Non-pigmented ciliary epithelial cell (primary cell): ENCODE measurements at places on chromosomes 3 and 15.

DNA sequence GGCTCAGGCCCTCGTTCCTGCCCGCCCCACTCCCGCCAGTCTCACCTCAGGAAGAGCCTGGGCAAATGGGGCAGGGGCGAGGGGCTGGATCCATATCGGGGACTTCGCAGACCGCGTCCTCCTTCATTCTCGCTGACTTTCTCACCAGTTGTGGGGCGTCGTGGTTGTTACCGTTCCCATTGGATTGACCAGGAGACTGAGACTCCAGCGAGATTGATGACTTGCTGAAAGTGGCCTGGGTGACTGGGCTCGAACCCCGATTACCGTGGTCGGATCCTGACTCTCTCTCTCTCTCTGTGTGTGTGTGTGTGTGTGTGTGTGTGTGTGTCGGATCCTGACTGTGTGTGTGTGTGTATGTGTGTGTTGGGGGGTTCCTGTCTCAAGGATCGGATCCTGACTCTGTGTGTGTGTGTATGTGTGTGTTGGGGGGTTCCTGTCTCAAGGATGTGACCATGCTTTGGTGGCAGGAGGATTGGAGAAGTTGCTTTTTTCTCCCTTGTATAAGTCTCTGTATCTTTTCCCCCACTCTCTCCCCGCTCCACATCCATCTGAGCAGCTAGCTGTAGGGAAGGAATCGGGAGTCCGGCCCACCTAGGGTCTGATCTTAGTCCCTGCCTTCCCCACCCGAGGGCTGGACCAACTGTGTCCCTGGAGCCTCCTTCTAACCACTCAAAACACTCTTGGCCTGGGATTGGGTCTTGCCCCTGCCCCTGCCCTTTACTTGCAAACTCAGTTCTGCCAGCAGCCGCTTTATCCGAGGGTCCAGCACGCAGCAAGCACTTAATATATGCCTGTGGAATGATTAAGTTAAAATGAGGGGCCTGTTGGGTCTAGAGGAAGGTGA is 603 bp downstream of the PLEKHO2 start:
- DNase-seq: no peak

- peak; percentile 49 for DNase-seq
Measured at GRCh38 chr15:45919806-45920205, 285.0 kb downstream of the SQOR start.

- no peak for DNase-seq
Measured at GRCh38 chr15:44729408-44730127, 6.8 kb upstream of the TRIM69 start.

GRCh38 chr15:74233851-74234597 is 2.1 kb upstream of the CCDC33 start:
- no peak for DNase-seq

DNA sequence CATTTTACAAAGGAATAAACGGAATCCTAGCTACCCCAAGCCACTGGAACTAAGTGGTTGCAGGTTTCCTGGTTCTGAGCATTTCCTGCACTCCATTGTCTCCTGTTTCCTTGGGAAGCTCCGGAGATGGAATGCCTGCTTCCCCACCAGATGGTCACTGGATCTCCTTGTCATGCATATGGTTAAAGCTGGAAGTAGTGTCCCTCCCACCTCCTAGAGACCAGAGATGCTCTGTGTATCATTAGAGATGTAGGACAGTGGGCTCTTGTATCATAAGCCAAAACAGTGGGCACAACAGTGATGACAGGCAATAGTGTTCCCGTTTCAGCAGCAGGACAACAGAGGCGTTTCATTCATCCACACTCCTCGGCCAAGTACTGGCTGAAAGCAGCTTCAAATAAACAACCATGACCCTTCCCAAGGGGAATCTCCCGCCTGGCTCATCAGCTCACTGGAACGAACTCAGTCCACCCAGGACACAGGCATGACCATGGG is 136.2 kb upstream of the EIF1B start:
- no peak for DNase-seq

GRCh38 chr15:88256279-88257230 is at the start of gene NTRK3:
Gene NTRK3, minus strand, starts transcription at chr15:88256739. Its CDS starts 586 bp downstream, at chr15:88256153.
- DNase-seq: no peak

DNA sequence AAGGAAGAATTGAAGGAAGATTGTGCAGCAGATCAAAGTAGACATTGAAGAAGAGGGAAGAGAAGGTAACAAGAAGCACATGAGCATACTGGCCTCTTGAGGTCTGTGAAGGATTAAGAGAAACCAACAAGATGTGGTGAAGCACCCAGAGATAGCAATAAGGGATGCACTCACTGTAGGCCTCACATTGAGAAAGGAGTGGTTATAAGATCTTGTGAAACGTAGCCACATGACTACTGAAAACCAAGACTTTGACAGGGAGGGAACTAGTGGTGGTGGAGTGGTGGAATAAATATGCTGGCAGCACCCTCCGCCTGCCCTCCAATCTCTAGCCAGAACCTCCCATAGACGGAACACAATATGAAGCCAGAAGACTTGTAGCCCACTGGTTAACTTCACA is 651.2 kb downstream of the DIPK2A start:
- DNase-seq: no peak

DNA sequence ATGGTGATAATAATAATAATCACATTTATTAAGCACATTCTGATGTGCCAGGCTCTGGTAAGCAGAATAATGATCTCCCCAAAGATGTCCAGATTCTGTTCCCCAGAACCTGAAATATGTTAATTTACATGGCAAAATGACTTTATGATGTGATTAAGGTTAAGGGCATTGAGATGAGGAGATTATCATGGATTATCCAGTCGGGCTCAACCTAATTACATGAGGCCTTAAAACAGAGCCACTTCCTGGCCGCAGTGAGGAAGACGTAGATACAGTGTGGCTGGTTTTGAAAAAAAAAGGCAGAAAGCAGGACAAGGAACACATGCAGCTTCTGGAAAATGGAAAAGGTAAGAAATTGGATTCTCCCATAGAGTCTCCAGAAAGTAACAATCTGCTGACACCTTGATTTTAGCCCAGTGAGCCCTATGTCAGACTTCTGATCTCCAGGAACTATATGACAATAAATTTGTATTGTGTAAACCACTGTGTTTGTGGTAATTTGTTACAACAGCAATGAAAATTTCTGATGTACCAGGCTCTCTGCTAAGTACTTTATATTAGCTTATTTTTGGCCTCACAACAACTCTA is 126.7 kb downstream of the ALCAM start:
- no peak for DNase-seq

DNA sequence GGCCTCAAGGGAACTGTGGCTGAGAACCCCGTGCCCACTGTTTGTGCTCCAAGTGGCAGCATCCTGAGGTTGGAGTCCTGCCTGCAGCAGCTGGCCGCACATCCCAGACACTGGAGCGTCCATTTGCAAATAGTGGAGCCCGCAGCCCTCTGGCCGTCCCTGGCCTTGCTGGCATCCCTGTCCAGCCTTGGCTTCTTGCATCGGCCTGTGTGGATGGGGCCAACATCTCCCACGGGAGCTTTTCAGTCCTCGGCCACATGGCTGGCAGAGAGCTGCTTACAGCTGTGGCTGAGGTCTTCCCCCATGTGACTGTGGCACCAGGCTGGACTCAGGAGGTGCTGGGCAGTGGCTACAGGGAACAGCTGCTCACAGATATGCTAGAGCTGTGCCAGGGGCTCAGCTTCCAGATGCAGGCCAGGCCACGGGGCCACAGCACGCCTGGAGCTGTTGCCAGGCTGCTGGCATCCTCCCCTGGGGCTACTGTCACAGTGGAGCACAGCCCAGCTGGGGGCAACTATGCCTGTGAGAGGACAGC is 71.2 kb downstream of the FAM43A start:
- no peak for DNase-seq

GRCh38 chr3:176375519-176375918 is 821.8 kb downstream of the TBL1XR1 start:
- DNase-seq: no peak

DNA sequence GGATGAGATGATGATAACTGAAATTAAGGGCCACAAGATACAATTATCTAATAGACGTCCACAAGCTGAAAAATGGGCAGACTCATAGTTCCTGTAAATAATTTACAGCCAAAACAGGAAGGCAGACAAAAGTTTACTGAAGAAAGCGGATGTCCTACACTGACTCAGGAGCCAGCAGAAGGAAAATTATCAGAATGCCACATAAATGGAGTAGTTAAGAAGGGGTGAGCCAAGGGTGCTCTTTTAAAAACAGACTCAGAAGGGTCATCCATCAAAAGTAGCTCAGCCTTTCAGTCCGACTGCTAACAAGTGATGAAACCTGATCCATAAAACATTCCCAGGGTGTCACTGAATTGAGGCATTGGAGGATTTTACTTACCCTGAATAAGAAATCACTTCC is 39.8 kb downstream of the TUSC7 start:
- no peak for DNase-seq
